ENCODE measurements at places on chromosomes 6 and 20.

DNA sequence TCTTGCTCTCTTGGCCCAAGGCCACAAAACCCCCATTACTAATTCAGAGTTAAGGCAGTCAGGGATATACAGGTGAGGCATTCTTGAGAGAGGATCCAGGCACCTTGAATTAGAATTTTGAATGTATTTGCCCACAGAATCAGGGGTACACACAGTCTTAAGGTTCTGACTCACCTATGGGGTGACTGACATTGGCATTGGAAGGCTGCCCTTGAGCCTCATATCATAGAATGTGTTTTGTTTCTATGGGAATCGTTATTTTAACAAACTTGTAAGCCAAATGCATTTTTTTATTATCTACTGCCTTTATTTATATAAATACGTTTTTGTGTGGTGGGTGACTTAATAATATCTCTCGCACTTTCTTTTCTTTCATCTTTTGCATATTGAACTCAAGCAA, 218.6 kb upstream of the CITED2 start:
- DNase-seq: no peak

DNA sequence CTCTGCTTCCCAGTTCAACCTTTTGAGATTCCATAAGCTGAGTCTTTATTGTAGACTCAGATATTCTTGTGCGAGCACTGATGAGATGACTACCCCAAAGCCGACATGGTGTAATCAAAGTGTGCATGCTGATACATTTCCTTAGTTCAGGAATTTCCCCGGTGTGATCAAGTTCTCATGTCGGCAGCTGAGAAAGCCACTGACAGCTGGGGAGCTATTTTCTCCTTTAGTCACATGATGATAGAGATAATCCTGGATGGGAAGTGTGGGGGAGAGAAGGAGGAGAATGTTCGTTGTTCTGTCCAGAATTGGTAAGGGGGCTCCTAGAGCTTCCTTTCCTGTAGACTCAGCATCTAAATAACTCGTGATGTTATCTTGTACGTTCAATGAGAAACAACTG, 7.7 kb upstream of the CAP2 start:
- peak; percentile 72 for DNase-seq

GRCh38 chr6:131063028-131063763, at the start of gene EPB41L2:
EPB41L2 (minus strand) TSS chr6:131063245; CDS start chr6:130956485, 106,760 bp downstream.
- peak; percentile 91 for DNase-seq

DNA sequence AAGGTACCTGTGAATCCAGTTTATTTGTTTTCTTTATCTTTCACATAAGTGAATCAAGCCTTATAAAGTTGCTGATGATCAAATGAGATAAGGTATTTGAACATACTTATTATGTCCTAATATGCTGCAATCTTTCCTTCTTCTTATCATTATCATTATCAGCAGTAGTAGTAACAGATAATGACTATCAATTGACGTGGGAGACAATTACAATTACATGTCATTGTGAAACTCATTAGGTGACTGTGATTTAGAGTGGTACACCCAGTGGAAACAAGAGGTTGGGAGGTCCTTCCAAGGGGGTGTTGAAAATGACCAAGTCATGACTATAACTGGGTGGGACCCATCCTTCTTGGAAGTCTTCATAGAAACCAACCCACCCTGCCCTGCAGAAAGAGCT, 2.8 kb downstream of the CLIC5 start:
- DNase-seq: no peak

GRCh38 chr6:99871641-99872040, 122.4 kb downstream of the MCHR2 start:
- DNase-seq: peak; percentile 58

GRCh38 chr6:50890579-50890978, 71.9 kb downstream of the TFAP2B start:
- DNase-seq: no peak

DNA sequence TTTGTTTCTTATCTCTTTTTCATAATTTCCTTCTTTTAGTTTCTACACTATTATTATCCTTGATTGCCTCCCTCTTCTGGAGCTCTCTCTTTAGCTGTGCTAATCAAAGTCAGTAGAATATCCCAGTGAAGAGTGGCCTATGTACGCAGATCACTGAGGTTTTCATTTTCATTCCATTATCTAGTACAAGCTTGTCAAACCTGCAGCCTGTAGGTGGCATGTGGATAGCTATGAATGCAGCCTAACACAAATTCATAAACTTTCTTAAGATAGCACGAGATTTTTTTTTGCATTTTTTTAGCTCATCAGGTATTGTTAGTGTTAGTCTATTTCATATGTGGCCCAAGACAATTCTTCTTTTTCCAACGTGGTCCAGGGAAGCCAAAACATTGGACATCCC, 825.7 kb upstream of the MAP3K7 start:
- no peak for DNase-seq

DNA sequence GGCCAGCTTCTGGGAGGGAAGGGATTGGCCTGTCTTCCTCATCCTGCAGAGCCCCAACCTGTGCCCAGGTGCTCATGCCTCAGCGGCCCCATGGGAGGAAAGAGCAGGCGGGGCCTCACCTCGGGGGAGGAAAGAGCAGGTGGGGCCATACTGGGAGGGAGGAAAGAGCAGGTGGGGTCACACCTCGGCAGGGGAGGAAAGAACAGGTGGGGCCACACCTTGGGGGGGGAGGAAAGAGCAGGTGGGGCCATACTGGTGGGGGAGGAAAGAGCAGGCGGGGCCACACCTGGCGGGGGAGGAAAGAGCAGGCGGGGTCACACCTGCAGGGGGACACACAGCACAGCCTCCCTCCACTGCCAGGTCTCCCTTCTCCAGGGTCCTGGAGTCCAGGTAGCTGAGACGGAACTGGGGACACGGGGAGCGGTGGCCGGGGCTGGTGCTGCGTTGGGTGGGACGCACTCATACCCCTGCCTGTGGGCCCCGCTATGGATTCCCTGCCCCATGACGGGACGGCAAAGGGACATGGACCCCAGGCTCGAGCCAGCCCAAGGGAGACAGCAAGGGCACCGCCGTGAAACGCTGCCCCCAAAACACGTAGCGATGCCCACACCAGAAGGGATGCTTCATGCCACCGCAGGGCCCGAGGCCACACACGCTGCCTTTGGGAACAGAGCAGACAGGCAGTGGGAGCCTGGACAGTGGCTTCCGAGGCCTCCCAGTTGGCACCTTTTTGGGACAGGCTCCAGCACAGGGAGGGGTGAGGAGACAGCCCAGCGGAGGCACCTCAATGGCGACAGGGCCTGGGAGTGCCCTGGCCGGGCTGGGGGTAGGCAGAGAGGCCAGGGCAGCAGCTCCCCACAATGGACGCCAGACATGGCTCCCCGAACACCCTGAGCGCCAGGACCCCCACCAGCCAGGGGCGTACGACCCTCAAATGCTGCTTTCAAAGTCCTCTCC, 43.3 kb upstream of the CHRNA4 start:
- DNase-seq: no peak

- no peak for DNase-seq
These were observed 6.4 kb downstream of the ESR1 start for GRCh38 chr6:151813858-151814257.

DNA sequence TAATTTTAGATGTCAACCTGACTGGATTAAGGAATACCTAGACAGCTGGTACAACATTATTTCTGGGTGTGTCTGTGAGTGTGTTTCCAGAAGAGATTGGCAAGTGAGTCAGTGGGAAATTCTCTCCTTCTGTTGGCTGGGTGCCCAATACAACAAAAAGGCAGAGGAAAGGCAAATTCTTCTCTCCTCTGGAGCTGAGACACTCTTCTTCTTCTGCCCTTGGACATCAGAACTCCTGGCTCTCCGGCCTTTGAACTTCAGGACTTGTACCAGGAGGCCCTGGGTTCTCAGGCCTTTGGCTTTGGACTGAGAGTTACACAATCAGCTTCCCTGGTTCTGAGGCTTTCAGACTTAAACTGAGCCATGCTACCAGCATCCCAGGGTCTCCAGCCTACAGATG, 7.8 kb upstream of the BTN3A1 start:
- DNase-seq: peak; percentile 78

DNA sequence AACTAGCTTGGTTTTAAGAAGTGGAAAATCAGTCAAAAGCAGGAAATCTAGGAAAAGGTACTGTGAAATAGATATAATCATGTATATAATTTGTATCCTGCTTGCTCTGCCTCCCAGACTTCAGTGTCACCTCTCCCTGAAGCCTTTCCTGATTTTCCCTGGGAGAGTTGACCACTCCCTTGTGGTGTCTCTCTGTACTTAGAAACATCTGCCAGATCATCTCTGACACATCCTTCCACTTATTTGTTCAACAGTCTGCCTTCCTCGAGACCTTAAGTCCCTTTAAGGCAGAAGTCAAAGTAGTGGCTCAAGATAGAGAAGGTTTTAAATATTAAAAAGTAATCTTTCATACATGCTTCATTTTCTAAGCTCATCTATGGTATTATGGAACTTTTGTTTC, 236.5 kb downstream of the CDKAL1 start:
- DNase-seq: peak; percentile 25

- peak; percentile 92 for DNase-seq
These were observed 1.2 kb downstream of the TRAF3IP2 start for GRCh38 chr6:111604259-111605099.

GRCh38 chr20:35497780-35498189, 31.7 kb downstream of the C20orf173 start:
- peak; percentile 34 for DNase-seq

DNA sequence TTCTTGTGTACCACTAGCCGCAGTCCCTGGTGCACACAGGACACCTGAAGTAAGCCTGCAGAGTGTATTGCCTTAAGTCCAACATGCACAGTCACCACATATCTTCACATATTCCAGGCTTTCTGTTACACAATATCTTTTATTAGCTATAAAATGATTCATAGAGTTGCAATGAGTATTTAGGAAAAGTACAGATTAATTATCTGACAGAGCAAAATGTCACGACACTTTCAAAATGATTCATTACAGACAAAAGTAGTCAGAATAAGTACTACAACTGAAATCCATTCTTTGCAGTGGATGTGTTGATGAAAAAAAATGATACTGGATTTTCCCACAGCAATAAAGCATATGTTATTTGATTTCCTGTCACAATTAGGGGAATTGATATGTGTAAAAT, 199.5 kb upstream of the ASCC3 start:
- DNase-seq: peak; percentile 69

GRCh38 chr6:106547601-106548453, 81.5 kb downstream of the RTN4IP1 start:
- peak; percentile 85 for DNase-seq

DNA sequence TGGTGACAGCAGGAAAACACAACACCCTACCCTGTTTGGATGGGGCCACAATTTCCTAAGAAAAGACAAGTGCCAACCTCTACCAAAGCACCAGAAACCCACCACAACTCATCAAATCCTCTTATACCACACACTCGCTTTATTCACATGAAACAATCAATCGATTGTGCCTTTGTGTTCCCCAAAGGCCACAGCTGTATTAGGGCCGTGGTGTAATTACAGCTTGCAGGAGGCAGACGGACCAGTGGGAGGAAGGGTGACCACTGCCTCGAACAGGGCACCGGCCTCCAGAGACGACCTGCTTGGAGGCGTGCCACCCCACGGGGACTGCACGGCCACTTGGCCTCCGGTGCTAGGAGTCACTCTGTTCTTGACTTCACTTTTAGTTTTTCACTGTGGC, 264.1 kb downstream of the FOXC1 start:
- DNase-seq: no peak

- DNase-seq: no peak
These were observed 557.3 kb upstream of the CITED2 start for GRCh38 chr6:139931747-139932146.

DNA sequence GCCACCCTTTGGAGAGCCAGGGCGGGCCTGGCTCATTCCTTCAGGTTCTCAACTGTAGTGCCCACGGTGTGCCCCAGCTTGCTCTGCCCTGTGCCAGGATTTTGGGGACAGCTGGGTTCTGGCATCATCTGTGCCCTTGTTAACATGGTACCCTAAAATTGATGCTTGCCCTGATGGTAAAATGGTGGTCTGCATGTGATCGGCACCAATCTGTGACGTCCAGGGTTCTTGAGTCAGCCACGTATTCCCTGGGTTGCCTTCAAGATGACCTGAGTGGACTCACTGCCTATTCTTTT, 31.2 kb upstream of the APCDD1L start:
- no peak for DNase-seq

- peak; percentile 17 for DNase-seq
These were observed 3.2 kb upstream of the SEC23B start for GRCh38 chr20:18504479-18505060.

DNA sequence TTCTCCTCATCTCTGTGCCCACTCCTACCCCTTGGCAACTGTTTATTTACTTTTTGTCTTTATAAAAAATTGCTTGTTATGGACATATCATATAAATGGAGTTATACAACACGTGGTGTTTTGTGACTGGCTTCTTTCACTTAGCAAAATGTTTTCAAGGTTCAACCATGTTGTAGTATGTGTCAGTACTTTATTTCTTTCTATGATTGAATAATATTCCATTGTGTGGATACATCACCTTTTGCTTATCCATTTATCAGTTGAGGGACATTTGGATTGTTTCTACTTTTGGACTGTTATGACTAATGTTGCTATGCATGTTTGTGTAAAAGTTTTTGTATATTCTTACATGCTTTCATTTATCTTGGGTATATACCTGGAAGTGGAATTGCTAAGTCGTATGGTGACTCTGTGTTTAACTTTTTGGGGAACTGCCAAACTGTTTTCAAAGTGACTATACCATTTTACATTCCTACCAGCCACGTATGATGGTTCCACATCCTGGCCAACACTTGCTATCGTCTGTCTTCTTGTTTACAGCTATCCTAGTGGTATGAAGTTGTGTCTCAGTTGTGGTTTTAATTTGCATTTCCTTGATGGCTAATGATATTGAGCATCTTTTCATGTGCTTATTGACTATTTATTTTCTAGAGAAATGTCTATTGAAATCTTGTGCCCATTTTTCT, 84.4 kb downstream of the SLX4IP start:
- DNase-seq: peak; percentile 81

DNA sequence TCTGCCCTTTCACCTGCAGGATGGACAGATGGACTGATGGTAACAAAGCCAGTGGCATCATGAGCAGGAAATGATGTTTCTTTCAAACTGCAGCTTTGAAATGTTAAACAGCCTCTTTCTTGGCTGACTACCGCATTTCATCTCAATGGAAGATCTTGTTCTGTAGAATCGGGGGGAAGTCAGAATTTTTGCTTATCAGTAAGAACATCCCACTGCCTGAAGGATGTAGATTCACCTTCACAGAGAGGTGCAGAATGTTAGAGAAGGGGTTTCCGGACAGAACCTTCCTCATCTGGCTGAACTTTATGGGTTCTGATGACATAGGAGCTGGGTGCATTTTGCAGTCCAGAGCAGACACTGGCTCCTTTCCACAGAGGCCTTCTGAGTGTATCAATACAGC, 32.7 kb downstream of the GGTLC1 start:
- no peak for DNase-seq

- DNase-seq: no peak
These were observed 656.1 kb downstream of the EPHA7 start for GRCh38 chr6:92763274-92763584.

GRCh38 chr6:89360415-89360999, 8.0 kb upstream of the UBE2J1 start:
- peak; percentile 80 for DNase-seq

GRCh38 chr20:19524691-19525090, 233.4 kb upstream of the RIN2 start:
- no peak for DNase-seq

DNA sequence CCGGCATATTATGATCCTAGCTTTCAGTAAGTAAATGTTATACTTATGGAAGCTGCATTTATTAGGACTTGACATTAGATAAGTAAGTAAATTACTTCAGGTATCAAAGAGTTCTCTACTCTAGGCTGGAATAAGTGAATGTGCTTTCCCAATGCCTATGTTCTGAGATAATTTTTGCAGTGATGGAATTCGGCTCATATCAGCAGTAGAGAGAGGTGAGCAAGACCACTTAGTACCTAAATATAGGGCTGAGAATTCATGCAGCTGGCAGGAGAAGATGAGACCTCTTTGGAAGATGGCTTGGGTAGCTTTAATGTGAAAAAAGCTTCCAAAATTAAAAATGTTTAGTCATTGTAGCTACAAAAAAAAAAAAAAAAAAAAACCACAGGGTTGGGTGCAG, 13.3 kb upstream of the BEND3 start:
- no peak for DNase-seq
